ENCODE measurements at places on chromosomes 3 and 15.

DNA sequence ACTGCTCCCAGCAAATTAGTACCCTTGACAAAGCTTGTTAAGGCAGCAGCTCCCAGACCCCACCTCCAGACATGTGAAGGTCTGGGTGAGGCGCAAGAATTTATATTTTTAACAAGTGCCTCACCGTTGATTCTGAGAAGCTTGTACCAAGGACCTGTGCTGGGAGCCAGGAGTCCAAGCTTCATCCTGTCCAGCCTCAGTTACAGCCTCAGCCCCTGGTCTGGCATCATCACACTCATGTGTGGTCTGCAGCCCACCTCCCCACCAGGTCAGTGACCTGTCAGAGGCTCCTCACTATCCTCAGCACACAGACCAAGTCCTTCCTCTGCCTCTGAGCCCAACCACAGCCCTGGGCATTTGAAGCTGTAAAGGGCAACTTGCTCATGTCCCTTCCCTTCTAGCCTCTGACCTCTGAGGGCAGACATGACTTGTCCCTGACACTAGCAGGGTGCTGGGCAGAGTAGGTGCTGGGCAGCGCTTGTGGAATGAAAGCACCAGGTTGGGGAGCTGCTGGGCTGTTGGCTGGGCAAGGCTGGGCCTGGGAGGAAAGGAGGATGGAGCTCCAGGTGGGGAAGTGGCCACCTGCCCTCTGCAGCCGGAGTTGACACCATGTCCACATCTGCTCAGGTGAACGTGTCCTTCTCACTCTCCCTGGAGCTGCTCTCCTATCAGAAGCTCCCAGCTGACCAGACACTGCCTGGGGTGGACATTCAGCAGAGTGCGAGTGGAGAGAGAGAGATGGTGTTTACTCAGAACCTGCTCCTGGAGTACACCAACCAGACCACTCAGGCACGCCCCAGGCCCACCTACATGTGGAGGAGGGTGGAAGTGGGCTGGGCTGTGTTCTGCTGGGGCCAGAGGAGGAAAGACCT lies 16.9 kb downstream of the ACAA1 start:
- no peak for DNase-seq

- no peak for DNase-seq
Observed at GRCh38 chr3:38115645-38116427, 21.1 kb downstream of the ACAA1 start.

DNA sequence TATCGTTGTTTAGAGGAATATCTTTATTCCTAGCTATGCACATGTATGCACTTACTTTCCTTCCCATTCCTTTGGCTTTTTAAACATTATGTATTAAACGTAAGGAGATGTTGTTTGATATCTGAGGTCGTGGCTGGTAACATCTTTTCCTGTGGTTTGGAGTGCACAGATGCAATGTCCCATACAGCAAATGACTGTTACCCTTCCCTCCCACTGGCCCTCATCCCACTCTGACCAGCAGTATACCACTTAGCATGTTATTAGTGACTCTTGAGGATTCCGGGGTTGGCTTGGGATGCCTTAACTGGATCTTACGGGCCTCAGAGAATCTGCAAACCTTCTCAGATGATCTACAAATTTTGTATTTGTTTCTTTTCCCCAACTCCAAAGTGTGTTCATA lies 34.5 kb downstream of the TGFBR2 start:
- no peak for DNase-seq

DNA sequence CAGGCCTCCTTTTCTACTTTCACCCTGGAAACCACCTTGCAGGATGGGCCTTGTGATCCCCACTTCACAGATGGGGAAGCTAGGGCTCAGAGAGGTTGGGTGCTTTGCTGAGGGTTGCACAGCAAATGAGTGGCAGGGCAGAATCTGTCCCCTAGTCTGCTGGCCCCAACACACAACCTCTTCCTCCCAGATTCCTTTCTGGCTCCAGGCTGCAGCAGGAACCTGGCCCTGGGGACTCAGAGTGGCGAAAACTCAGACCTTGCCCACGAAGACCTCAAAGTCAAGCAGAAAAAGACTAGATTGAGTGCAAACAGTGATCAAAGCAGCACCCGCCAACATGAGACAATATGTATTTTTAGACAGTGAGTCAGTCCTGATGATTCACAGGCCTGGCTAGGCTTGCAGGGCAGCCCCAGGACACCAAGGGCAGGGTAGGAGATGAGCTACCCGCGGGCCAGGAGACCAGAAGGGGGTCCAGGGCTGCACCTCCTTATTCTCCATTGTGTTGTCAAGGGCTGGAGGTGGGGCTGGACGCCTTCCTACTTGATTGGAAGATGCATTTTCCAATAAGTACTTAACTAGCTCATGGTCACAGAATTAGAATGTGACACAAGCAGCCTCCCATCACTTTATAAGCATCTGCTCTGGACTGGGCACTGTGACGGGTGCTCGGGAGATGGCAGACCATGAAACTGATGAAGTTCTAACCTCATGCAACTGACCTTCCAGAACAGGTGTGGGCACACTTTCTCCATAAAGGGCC lies 23.9 kb downstream of the GOLGA6L2 start:
- no peak for DNase-seq

- peak; percentile 70 for DNase-seq
Observed at GRCh38 chr3:16512435-16513140, 911 bp downstream of the RFTN1 start.

DNA sequence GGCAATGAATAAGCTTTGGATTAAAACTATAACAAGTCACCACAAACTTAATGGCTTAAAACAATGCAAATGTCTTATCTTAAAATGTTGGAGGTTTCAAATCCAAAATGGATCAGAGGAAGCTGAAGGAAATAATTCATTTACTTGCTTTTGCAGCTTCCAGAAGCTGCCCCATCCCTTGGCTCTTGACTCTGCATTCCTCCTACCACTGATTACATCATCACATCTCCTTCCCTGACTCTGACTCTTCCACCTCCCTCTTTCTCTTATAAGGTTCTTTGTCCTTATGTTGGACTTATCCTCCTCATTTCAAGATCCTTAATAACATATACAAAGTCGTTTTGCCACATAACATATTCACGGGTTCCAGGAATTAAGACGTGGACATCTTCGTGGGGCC lies 982.8 kb upstream of the ROBO1 start:
- DNase-seq = no peak

DNA sequence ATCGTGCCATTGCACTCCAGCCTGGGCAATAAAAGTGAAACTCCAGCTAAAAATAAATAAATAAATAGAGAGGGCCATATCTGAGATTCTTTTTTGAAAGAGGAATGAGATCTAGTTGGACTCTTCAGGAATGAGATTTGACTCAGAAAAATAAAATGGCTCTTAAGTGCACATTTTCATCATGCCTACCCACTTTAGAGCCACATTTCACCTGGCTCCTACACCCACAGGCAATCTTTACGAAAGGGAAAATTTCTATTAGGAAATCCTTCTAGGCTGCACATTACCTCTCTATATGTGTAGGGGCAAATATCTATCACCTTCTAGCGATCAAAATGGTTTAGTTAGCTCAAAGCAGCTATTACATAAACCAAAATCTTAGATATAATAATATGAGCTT lies 16.9 kb upstream of the NLGN1 start:
- DNase-seq = no peak

DNA sequence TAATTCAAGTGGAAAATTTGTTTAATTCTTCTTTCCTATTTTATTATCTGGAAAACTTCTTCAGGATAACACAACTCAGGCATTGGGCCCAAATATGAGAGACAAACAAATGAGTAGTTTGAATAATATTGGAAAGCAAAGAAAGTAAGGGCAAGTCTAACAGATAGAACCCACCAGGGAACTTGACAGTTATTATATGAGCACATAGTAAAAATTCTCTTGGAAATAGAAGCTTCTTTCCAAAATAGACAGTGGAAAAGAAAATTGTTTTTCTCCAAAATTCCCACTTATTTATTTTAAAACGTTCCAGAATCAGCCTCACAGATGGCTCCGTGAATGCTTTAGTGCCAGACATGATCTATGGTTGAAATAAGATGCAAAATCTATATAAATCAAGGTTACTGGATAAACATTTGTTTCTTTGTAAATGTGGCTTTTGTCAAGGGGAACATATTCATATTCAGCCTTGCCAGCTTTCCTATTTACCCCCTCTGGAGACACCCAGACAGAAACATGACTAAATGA lies 23.9 kb downstream of the LDHAL6B start:
- DNase-seq = no peak

GRCh38 chr3:56123487-56123886 lies 344.8 kb downstream of the ERC2 start:
- DNase-seq = no peak

DNA sequence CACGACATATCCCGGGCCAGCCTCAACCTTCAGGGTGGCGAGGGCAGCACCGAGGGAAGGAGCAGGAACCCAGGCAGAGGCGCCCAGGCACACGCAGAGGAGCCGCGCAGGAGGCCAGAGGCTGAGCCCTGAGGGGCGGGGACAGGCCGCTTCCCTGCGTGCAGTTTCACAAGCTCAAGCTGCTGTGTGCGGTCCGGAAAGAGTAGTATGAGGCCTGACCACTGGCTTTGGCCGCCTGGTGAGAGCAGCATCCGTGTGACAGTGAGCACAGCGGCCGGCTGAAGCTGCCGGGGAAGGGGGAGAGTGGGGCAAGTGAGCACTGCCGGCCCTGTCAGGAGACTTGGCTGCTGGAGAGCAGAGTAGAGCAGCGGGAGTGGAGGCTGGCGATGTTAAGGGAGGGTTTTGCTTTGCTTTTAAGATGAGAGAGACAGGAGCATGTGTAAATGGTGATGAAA lies 8.7 kb downstream of the ZDHHC19 start:
- DNase-seq = no peak

- no peak for DNase-seq
Observed at GRCh38 chr15:69346112-69346511, 47.4 kb downstream of the PAQR5 start.

DNA sequence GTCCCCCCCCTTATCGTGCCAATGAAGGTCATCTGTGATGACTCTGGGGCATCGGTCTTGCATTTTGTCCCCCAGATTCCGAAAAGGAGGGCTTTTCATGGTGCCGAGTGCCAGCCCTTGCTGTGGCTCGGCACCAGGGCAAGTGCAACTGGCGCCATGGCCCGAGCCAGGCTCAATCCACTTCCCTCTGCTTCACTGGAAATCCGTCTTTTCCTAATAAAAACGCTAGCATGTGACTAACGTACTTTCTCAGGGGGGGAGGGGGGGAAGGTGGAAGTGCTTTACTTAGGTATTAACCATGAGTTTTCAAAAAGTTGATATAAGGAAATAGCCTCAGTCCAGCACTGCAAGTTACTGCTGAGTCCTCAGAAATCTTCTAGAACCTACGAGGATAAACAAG lies 20.5 kb downstream of the TRPM1 start:
- no peak for DNase-seq

DNA sequence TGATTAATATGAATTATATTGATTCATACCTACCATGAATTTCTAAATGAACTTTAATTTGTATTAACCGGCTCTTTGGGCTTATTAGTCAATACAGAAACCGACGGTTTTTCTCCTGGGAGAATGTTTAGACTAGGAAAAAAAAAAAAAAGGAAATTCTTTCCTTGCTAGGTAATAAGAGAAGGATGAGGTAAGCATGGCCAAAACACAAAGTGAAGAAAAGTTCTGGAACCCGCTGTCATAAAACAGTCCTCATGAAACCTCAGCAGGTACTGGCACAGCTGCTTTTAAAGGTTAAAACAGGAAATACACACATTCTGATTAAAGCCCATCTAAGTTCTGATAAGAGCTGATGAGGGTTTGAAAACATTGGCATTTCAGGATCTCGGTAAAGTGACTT lies 30.8 kb upstream of the PSTPIP1 start:
- no peak for DNase-seq

DNA sequence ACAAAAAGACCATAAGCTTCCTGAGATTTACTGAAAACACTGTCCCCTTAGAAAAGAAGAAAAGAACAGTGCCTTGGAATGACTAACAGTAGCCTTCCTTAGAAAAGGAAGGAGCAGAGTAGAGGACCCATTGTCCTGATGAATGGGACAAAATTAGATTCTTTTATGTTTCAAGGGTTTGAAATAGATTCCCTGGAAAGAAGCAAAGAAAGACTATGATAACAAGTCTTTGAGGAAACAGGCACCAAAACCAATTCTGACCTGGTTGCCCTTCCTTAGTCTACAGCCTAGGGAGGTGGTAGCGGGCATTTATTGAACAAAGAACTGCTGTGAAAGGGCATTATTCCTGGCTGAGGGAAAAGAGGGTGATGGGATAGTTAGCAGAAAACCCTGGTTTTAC lies 1024.8 kb downstream of the TBL1XR1 start:
- no peak for DNase-seq

DNA sequence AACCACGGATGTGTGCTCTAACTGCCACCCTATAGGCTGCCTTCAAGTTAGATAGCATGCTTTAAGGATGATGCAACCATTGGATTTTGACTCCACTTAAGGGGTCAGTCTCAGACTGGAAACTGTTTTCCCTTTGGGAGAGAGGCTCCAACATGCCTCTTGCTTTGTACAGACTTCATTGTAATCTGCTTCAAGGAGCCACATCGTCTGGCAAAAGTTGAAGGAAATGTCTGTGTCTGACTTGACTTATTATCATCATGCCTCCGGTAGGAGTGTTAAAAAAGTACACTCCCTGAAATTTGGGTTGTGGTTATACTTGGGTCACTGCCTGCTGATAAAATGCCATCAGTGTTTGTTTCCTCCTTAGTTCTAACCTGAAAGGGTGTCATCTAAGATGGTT lies 245.4 kb upstream of the CDIN1 start:
- no peak for DNase-seq
